ENCODE measurements at places on chromosomes 13 and 19. TPM values are rescaled to one million over a fixed set of nuclear protein-coding genes. Genes with fewer than 3 reads are reported as not detected.

ISOC2 gene
- 71.7 TPM for total RNA-seq

DNA sequence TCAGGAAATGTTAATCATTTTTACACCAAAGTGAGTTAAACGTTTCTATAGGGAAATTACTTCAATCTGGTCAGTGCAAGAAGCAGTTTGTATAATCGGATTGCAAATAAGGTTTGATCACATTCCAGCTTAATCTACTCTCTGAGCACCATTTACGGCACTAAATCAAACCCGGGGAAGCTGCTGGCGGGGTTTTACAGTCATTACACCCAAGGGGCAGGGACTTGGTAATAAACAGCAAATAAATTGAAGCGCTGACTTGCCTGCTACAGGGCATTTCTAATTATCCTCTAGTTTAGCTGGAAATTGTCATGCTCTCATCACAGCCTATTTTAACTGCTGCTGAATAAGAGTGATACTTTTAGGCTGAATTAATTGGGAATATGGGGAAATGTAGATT, 152.1 kb upstream of the SOX21 start:
- no peak overlapping the region for H3K4me3 ChIP-seq
- no peaks in the 10 kb centered on the region for H3K4me1 ChIP-seq
- no peak for DNase-seq
- peaks cover 11% of the 10 kb centered on the region for H3K27me3 ChIP-seq

GRCh38 chr19:40582467-40582866, 5.8 kb downstream of the SHKBP1 start:
- no peak overlapping the region for H3K4me3 ChIP-seq
- H3K27ac ChIP-seq = no peak overlapping the region
- peaks cover 24% of the 10 kb centered on the region for H3K4me1 ChIP-seq
- DNase-seq = no peak
- H3K27me3 ChIP-seq = no peaks in the 10 kb centered on the region

- DNase-seq = no peak
- no peak overlapping the region for H3K27ac ChIP-seq
- H3K36me3 ChIP-seq = no peaks in the 10 kb centered on the region
- H3K27me3 ChIP-seq = no peaks in the 10 kb centered on the region
- no peak overlapping the region for H3K4me3 ChIP-seq
These were observed 535.9 kb upstream of the ATXN8OS start for GRCh38 chr13:69571606-69572323.

GRCh38 chr13:98556968-98557631, 19.8 kb downstream of the STK24 start:
- peaks cover 6% of the 10 kb centered on the region for H3K4me1 ChIP-seq
- peaks cover 30% of the 10 kb centered on the region for H3K36me3 ChIP-seq
- H3K27me3 ChIP-seq = no peaks in the 10 kb centered on the region
- H3K4me3 ChIP-seq = no peak overlapping the region

DMWD gene
- total RNA-seq = 35.4 TPM

- no peak for DNase-seq
- H3K27me3 ChIP-seq = no peaks in the 10 kb centered on the region
- H3K4me3 ChIP-seq = no peak overlapping the region
- no peaks in the 10 kb centered on the region for H3K36me3 ChIP-seq
- H3K4me1 ChIP-seq = no peaks in the 10 kb centered on the region
These were observed 1063.8 kb downstream of the EFNB2 start for GRCh38 chr13:105471673-105472072.

KCNRG gene
- not detected for total RNA-seq

- peaks cover 28% of the 10 kb centered on the region for H3K36me3 ChIP-seq
- DNase-seq = no peak
- H3K27ac ChIP-seq = no peak overlapping the region
- peaks cover 28% of the 10 kb centered on the region for H3K4me1 ChIP-seq
- H3K4me3 ChIP-seq = no peak overlapping the region
These were observed 2.9 kb downstream of the NOTCH3 start for GRCh38 chr19:15197942-15198341.

GRCh38 chr13:24709186-24709913, 29.1 kb downstream of the ATP12A start:
- H3K36me3 ChIP-seq = no peaks in the 10 kb centered on the region
- H3K27me3 ChIP-seq = no peaks in the 10 kb centered on the region
- no peak overlapping the region for H3K27ac ChIP-seq
- no peak for DNase-seq

DNA sequence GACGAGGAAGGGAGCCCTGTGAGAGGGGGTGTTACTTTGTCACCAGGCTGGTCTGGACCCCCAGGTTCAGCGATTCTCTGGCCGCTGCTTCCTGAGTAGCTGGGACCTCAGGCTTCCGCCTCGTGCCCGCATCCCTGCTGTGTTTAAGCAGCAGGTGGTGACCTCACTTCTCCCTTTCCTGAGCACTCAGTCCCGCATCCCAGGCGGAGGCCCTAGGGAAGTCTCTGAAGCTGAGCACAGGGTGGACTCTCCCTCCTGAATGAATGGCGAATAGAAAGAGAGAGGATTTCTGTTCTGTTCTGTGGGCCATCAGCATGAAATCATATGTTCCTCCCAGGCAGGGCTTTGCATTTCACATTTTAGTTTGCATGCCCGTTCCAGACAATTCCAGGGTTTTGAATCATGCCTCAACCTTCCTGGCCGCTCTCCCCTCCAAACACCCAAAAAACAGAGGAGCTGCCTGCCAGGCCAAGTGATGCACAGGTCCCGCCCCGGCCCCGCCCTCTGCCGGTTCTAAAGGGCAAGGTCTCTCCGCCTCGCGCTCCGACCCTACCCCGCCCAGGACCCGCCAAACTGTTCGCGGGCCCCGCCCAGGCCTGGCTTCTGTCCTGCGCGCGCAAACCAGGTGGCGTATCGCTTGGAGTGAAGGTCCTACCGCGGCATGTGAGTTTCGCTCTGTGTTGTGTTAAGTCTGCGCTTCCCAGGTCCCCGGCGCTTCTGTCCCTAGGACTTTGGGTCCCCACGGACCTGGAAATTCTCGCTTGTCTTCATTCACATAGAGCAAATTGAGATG, 35.1 kb upstream of the ZNF808 start:
- no peak for DNase-seq
- no peak overlapping the region for H3K4me3 ChIP-seq
- no peaks in the 10 kb centered on the region for H3K27me3 ChIP-seq
- no peak overlapping the region for H3K27ac ChIP-seq
- H3K4me1 ChIP-seq = no peaks in the 10 kb centered on the region
- H3K36me3 ChIP-seq = no peaks in the 10 kb centered on the region

LIM2 gene
- total RNA-seq = not detected

RNF113B gene
- not detected for total RNA-seq

GRCh38 chr19:30393046-30393445, 20.9 kb downstream of the ZNF536 start:
- H3K27me3 ChIP-seq = no peaks in the 10 kb centered on the region
- no peaks in the 10 kb centered on the region for H3K36me3 ChIP-seq
- peak overlapping the region; percentile 37 for H3K27ac ChIP-seq
- peak; percentile 75 for DNase-seq
- peaks cover 32% of the 10 kb centered on the region for H3K4me1 ChIP-seq

PSG4 gene
- total RNA-seq = not detected

GRCh38 chr13:30346153-30346788, 38.9 kb upstream of the KATNAL1 start:
- H3K27ac ChIP-seq = no peak overlapping the region
- no peaks in the 10 kb centered on the region for H3K27me3 ChIP-seq

DNA sequence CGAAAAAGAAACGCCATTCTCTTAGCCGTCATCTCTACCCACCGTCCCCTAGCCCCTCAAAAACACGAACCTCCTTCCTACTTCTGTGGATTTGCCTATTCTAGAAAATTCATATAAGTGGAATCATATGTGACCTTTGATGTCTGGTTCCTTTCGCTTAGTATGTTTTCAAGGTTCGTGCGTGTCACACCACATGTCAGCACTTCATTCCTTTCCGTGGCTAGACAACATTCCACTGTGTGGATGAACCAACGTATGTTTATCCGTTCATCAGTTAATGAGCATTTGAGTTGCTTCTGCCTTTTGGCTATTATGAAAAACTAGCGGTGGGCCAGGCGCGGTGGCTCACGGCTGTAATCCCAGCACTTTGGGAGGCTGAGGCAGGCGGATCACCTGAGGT, 14.0 kb upstream of the PPP1R12C start:
- H3K36me3 ChIP-seq = no peaks in the 10 kb centered on the region
- no peak for DNase-seq
- H3K4me3 ChIP-seq = no peak overlapping the region
- peaks cover 50% of the 10 kb centered on the region for H3K27me3 ChIP-seq
- H3K4me1 ChIP-seq = no peaks in the 10 kb centered on the region

DNA sequence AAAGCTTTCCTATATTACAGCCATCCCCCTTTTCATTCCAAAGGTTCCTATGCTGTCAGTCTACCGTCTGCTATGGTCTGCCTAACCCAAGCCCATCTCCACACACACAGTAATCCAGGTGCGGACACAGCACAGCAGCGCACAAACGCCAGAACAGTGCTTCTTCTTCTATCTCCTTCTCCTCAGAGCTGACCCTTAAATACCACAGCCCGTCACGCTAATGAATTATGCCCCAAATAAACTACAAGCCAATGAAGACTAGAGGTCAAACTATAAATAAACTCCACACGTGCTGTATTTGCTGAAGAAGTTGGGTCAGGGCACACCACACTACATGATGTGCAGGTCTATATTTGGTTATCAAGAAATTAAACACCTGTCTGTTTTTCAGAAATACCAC, 71.8 kb downstream of the TBC1D4 start:
- H3K4me1 ChIP-seq = no peaks in the 10 kb centered on the region
- no peak overlapping the region for H3K4me3 ChIP-seq
- no peak for DNase-seq
- no peak overlapping the region for H3K27ac ChIP-seq
- H3K36me3 ChIP-seq = no peaks in the 10 kb centered on the region

DNA sequence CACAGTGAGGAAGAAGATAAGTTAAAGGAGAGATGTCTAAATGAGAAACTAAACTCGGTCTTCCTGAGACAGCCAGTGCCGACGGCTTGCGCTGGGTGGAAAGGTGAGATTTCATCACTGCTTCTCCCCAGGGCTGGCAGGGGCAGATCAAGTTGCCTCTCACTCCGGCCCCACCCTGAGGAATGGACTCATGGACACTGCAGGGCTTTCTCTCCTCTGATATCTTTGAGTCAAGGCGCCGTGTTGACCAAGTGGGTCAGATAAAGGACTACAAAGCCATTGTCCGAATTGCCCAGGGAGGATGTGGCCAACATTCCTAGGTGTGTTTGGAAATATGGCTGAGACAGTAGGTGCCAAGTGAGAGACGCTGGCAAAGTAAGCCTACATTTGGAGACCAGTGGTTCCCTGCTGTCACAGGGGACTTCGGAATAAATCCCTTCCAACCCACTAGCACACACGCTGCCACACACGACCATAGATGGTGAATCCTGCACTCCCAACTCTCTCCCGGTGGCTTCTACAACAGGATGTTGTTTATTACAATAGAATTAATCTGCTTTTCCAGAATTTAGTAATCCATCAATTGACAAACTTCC, 156.5 kb upstream of the TSC22D1 start:
- H3K27me3 ChIP-seq = no peaks in the 10 kb centered on the region
- no peaks in the 10 kb centered on the region for H3K36me3 ChIP-seq
- H3K27ac ChIP-seq = no peak overlapping the region
- no peaks in the 10 kb centered on the region for H3K4me1 ChIP-seq

FCHO1 gene
- total RNA-seq = 0.63 TPM

KLK12 gene
- not detected for total RNA-seq

DNA sequence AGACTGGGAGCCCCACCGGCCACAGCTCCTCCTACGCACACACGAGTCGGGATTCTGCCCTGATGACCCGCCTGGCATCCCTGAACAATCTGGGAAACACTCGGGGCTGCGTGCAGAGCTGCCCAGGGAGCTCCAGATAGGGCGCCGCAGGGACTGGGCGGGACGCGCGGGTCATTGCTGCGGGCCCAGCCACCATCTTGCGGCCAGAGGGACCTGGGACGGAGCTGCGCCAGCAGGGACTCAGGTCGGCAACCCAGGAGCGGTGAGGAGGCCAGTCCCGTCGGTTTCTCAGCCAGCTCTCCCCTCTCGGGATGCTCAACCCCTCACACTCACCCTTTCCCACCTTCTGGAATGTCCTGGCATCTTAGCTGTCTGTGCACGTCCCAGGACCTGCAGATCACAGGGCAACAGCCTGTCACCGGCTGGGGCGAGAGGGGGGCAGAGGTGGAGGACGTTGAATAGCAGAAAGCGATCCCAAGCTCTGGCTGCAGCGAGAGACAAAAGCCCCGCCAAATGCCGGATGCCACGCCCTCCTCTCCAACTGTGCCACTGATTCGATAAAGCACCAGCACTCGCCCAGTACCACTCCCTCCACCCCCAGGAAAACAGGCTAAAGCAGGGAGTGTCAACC, 20.4 kb upstream of the ZNF91 start:
- no peak overlapping the region for H3K27ac ChIP-seq
- no peak for DNase-seq
- H3K4me3 ChIP-seq = no peak overlapping the region
- H3K27me3 ChIP-seq = no peaks in the 10 kb centered on the region
- no peaks in the 10 kb centered on the region for H3K36me3 ChIP-seq
- H3K4me1 ChIP-seq = no peaks in the 10 kb centered on the region

- H3K4me1 ChIP-seq = no peaks in the 10 kb centered on the region
- DNase-seq = no peak
These were observed 16.8 kb downstream of the ELL start for GRCh38 chr19:18504886-18505610.

IZUMO2 gene
- total RNA-seq = not detected

- H3K27ac ChIP-seq = peak overlapping the region; percentile 92
- H3K27me3 ChIP-seq = no peaks in the 10 kb centered on the region
- H3K36me3 ChIP-seq = peaks cover 4% of the 10 kb centered on the region
- H3K4me1 ChIP-seq = peaks cover 44% of the 10 kb centered on the region
- no peak for DNase-seq
These were observed 4.2 kb downstream of the ADGRE5 start for GRCh38 chr19:14385492-14385891.

DDA1 gene
- 107 TPM for total RNA-seq

- H3K36me3 ChIP-seq = no peaks in the 10 kb centered on the region
- no peaks in the 10 kb centered on the region for H3K4me1 ChIP-seq
- H3K4me3 ChIP-seq = no peak overlapping the region
- DNase-seq = no peak
- no peaks in the 10 kb centered on the region for H3K27me3 ChIP-seq
These were observed 291.6 kb downstream of the KLF12 start for GRCh38 chr13:73842626-73843025.

DNA sequence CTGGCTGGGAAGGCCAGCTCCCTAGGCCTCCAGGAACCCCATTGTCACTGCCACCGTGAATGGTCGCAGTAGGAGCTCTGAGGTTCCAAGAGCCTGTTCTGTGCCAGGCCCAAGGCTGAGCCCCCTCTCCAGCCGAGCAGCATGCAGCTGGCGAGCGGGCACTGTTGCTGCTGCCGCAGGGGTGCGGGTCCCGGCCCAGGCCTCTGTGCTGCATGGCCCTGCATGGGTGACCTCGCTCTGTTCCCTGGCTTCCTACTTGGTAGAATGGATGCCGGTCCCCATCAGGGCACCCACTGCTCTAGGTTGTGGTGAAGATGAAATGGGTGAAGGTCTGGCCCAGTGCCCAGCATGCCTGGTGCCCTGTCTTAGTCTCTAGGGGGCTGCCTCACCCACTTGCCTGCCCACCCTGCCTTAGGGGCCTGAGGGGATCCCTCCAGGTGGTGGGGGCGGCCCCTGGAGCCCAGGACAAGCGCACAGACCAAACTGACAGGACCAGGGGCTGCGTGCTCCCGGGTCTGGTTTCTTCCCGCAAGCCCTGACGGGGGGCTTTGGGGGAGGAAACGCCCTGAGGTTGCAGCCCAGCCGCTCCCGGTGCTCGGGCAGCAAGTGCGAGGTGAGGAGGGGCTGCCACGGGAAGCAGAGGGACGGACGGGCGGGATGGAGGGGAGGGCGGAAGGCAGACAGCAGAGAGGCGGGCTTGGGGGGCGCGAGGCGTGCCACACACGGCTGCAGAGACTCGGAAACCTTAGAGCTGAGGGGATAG, 8.7 kb upstream of the UQCR11 start:
- H3K27me3 ChIP-seq = no peaks in the 10 kb centered on the region
- peaks cover 58% of the 10 kb centered on the region for H3K36me3 ChIP-seq
- H3K27ac ChIP-seq = no peak overlapping the region
- no peaks in the 10 kb centered on the region for H3K4me1 ChIP-seq
- no peak overlapping the region for H3K4me3 ChIP-seq
- no peak for DNase-seq

All from SJSA1 (cell line).